HT-29 (cell line): ENCODE measurements at places on chromosomes 1 and 21. TPM values are rescaled to one million over a fixed set of nuclear protein-coding genes. Genes with fewer than 3 reads are reported as not detected.
A peak's percentile ranks its signal among the peaks of the same experiment; 100 is the strongest.

Gene NEK2
- 30.5 and 36.4 TPM in 2 replicates for total RNA-seq

- no peak for DNase-seq
Observed at GRCh38 chr1:18045621-18046020, 62.0 kb upstream of the IGSF21 start.

GRCh38 chr1:21335750-21336224 lies 45.5 kb upstream of the ECE1 start:
- no peak for DNase-seq

DNA sequence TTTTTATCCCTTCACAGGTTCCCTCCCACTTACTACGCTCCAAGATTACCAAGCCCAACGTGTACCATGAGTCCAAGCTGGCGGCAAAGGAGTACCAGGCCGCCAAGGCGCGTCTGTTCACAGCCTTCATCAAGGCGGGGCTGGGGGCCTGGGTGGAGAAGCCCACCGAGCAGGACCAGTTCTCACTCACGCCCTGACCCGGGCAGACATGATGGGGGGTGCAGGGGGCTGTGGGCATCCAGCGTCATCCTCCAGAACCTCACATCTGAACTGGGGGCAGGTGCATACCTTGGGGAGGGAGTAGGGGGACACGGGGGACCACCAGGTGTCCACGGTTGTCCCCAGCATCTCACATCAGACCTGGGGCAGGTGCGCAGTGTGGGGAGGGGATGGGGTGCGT lies 65.7 kb downstream of the POFUT2 start:
- no peak for DNase-seq

GRCh38 chr1:2049225-2049717 lies 940 bp upstream of the PRKCZ start:
- peak; percentile 74 for DNase-seq

DNA sequence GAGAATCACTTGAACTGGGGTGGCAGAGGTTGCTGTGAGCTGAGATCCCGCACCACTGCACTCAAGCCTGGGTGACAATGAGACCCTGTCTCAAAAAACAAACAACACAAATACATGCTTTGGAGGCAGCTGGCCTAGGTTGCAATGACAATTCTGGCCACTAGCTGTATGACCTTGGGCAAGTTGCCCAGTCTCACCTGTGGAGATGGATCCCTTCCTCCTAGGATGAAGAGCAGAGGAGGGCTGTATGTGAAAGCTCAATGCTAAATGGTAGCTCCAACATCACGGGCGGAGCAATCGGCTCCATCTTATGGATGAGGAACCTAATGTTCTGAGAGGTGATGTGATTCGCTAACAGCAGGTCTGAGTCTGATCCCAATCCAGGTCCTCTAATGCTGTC lies 20.6 kb downstream of the ADORA1 start:
- peak; percentile 57 for DNase-seq

Gene LCE2C
- not detected in 2 replicates for total RNA-seq

DNA sequence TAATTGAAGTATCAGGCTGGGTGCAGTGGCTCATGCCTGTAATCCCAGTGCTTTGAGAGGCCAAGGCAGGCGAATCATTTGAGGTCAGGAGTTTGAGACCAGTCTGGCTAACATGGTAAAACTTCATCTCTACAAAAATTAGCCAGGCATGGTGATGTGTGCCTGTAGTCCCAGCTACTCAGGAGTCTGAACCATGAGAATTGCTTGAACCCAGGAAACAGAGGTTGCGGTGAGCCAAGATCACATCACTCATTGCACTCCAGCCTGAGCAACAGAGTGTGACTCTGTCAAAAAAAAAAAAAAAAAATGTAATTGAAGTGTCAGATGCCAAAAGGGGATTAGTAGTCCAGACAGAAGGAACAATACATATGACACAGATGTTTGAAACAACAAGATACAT lies 56.7 kb downstream of the SLC44A5 start:
- no peak for DNase-seq

DNA sequence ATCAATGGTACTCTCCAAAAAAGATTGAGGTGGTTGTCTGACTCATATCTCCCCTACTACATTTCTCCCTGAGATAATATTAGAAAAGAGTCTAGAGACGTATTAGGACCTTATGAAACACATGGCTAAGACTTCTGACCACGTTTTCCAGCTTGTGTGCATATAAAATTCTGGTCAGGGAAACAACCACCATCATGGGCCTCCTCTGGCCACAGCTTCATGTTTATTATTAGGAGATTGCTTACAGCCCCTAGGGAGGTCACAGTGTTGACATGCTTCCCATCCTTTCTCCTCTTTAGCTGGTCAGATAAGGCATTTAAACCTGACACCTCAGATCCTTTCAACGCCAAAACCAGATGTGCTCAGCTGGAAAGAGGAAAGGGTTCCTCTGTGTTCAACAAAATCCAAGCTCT lies 620.2 kb downstream of the PLPP3 start:
- no peak for DNase-seq

Gene GBP4
- 0.23 and 0.47 TPM in 2 replicates for total RNA-seq

DNA sequence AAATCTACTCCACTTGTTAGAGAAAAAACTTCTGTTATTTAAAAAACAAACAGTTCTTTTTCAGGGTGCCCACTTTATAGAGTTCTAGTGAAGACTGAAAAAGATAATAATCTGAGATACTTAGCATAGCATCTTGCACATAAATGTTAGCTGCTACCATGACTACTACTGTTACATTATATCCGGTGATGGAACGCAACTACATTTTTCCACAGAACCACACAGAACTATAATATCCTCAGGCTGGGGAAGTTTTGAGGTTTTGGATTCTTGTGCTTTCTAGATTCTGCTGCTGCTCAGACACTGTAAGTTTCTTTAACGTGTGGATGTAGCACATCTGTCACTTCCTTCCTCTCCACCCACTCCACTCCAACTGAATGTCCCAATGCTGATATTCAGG lies 110.3 kb downstream of the PTPN14 start:
- no peak for DNase-seq

Gene TNFSF18
- total RNA-seq = not detected in 2 replicates

- no peak for DNase-seq
Observed at GRCh38 chr1:40122855-40123254, 25.8 kb upstream of the PPT1 start.

GRCh38 chr1:172895761-172896160 lies 155.0 kb downstream of the TNFSF18 start:
- DNase-seq = no peak

GRCh38 chr1:221263831-221264767 lies 384.9 kb downstream of the HLX start:
- peak; percentile 71 for DNase-seq

- no peak for DNase-seq
Observed at GRCh38 chr21:24948186-24948585, 659.1 kb downstream of the MRPL39 start.

DNA sequence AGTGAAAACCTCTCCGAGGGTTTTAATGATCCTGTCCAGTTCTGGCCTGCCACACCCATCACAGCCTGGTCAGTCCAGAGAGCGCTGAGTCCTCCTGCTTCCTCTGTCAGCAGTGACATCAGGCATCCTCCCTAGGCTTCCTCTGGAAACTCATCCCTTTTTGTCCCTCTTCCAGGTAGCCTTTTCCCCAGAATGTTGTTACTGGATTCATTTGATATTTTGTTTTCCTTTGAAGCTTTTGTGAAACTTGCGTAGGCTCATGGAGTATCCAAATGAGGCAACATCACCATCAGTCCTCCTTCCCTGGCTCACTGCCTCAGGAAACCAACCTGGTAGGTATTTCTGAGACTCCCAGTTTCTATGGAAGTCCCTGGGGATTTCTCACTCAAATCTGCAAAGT lies 27.0 kb upstream of the IGSF3 start:
- no peak for DNase-seq

Gene OLFML3
- 0.03 TPM in 1 of 2 replicates, not detected in the other for total RNA-seq

GRCh38 chr1:7209336-7209735 lies 424.1 kb downstream of the CAMTA1 start:
- DNase-seq = no peak

GRCh38 chr1:158089476-158089875 lies 91.2 kb upstream of the CD1D start:
- DNase-seq = no peak

DNA sequence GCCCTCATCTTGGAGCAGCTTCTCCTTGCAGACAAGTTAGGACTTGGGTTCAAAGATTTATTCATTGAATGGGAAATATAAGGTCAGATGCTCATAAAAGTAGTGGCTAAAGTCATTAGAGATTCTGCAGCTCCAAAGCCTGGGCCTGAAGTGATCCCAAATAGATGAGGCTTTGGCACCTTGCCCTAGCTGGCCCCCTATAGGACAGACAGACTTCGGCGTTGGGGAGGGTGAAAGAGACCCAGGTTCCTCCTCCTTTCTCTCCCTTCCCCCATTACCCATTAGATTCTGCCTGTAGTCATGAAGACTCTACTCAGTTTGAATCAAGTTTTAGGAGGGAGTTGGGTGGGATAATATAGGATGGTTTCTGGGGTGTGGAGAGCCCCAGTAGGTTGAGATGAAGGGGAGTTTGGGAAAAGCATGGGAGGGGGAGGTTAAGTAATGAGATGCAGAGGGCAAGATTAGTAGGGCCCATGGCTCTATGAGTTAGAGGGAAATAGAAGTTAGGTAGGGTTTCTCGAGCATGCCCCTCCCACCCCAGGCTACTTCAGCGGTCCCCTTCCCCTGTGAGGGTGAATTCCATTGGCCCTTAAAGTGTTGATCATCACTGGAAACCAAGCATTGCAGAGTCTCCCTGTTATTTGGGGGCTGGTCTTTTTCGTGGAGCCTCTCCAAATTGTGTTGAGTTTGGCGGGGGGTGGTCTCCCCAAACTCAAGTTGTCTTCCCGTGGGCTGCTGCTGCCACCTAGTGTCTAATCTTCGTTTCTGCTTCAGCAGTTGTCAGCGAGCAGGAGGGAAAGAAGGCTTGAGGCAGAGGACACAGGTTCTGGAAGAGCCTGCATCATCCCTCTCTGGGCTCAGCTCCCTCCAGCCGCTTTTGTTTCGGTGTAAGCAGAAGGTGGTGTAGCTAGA lies 2.1 kb upstream of the AHDC1 start:
- DNase-seq = peak; percentile 69

Gene FCGR3B
- total RNA-seq = not detected in 2 replicates

DNA sequence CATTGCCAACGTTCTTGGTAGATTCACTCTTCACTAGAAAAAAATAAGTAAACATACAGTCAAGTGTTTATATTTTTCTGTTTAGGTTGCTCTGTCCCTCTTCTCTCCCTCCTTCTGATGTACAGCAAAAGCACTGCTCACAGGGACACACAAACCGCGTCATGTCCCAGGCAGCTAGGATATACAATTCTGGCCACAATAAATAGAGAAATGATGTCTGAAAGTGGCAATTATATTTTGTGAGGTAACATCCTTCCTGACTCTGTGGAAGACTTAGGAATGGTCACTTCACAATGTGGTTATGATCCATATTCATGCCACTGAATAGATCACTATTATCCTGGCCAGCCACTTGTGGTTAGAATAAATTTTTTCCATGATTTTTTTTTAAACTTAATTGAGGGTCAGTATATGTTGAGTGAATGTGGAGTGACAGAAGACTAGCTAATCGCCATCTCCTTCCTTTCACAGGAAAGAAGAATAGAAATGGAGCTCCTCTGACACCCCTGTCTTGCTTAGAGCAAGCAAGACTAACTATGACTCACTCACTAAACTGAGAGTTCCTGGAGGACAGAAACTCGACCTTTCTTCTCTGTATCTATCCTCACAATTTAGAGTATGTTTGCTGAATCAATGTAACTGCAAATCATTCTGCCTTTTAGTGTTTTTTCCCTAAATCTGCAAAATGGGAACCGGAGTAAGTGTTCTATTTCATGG lies 54.0 kb downstream of the ZNHIT6 start:
- no peak for DNase-seq

DNA sequence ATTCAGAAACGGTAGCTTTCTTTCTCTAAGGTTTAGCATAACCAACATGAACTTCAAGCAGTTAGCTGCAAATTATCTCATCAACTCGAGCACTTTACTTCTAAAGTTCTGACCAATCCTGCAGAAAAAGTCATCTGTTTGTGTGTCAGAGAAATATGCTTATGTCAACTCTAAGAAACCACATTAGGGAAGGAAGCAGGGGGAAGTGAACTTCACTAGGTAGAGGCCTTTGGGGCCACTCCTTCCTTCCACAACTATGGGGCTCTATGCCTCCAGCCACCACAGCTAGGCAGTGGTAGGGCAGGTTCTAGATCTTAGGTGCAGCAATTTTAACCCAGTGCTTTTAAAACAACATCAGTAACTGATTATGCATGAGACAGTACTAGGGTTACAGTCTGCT lies 375.9 kb downstream of the DSCAM start:
- DNase-seq = no peak

DNA sequence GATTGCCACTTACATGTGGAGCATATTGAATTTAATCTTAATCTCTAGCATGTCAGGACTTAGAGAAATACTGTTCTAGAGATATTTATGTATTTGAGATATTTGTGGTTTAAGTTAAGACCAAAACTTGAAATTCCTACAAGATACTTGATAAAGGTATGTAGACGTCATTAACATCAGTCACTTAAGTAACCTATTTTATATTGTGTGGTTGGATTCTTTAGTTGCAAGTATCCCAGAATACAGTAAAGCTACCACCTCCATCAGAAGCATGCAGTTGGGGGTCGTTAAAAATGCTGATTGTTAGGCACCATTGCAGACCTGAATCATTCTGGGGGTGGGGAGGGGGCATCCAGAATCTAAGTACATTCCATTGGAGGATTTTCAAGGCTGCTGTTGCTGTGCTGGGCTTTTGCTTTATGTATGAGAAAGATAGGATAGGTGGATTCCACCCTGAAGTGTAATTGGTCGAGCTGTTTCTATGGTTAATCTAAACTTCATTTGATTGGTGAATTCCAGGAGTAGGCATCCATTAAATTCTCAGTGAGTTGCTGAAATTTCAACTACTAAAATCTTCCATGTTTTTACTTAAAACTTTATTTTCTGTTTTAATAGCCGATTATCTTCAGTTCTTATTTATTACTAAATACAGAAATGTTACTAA lies 4.0 kb downstream of the H3-3A start:
- DNase-seq = no peak

Gene S100A13
- 78.7 and 87.3 TPM in 2 replicates for total RNA-seq

- DNase-seq = no peak
Observed at GRCh38 chr1:51214615-51215131, 21.4 kb upstream of the RNF11 start.

- no peak for DNase-seq
Observed at GRCh38 chr1:152623203-152623844, 421 bp upstream of the LCE3A start.

DNA sequence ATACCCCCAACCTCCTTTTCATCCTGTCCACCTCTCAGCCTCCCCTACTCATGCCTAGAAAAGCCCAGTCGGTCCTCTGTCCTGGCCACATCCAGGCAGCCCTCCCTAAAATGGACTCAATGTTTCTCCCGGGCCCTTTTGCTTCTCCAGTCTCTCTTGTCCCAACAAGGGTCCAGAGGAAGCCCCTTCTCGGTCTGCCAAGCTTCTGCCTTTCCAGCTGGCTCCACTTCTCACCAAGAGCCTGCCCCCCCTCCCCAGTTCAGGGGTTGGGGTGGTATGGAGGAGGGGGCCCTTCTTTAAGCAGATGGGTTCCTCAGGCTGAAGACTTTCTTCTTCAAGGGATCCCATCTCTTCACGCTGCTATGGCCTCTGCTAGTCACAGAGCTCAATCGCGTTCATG lies 23.9 kb downstream of the RAB7B start:
- no peak for DNase-seq
